NCI-H446 (cell line): ENCODE measurements at places on chromosomes 11 and 22.

DNA sequence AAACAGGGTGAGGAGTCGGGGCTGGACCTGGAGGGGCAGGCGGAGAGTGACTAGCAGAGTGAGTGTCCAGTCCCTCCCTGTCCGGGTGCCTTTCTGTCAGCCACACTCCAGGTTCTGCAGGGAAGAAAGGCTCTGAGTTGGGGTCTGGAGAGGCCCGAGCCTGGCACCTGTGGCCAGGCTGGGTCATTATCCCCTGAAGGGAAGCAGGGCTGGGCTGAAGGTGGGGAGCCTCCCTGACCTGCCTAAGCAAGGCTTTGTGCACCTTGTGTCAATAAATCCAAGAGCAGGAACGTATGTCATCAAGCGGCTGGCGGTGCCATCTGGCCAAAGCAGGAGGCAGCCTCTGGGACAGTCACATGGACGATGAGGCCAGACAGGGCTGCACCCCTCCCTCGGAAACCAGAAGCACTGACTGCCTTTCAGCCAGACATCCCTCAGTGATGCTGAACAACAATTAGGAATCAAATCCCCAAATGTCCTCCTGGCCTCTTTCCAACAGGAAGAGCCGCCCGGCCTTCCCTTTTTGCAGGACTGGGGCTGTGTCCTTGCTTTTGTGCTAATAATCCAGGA lies 73.9 kb upstream of the FGF3 start:
- no peak for DNase-seq

GRCh38 chr11:17898782-17899181 lies 114.1 kb downstream of the SERGEF start:
- DNase-seq, result no peak

- DNase-seq, result no peak
Observed at GRCh38 chr11:118305726-118306125, 1.2 kb downstream of the CD3E start.

DNA sequence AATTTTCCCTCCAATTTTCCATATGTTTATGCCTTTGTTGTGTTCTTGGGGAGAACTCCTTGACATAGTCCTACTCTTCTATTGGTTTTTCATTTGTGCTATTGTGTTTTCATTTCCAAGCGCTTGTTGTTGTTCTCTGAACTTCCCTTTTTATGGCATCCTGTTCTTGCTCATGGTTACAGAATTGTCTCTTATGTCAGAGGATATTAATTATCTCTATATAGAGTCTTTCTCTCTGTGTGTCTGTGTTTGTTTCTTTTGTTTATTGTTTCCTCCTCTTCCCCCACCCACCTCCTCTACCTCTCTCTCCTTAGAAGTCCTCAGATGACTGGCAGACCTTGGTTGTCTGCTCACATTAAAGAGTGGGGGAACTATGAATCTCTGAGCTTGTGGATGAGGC lies 69.9 kb downstream of the HORMAD2 start:
- DNase-seq, result no peak

- no peak for DNase-seq
Observed at GRCh38 chr11:100929377-100929776, 200.2 kb downstream of the PGR start.

DNA sequence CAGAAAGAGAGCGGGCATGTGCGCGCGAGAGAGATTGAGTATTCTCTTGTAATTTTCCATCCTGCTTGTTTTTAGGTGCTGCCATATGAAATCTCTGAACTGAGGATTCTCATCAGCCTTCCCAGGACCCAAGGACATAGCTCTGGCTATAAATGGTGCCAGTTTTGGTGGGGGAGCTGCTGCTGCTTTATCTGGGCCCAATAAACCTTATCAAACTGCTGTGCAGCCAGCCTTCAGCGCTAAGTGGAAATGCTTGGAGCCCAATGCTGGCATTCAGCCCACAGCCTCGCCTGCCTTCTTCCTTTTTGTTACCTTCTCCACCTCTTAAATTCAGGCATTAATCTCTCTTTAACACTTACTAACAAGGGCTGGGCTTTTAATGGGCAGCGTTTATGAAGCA lies 2.4 kb upstream of the ZBTB16 start:
- DNase-seq, result no peak

DNA sequence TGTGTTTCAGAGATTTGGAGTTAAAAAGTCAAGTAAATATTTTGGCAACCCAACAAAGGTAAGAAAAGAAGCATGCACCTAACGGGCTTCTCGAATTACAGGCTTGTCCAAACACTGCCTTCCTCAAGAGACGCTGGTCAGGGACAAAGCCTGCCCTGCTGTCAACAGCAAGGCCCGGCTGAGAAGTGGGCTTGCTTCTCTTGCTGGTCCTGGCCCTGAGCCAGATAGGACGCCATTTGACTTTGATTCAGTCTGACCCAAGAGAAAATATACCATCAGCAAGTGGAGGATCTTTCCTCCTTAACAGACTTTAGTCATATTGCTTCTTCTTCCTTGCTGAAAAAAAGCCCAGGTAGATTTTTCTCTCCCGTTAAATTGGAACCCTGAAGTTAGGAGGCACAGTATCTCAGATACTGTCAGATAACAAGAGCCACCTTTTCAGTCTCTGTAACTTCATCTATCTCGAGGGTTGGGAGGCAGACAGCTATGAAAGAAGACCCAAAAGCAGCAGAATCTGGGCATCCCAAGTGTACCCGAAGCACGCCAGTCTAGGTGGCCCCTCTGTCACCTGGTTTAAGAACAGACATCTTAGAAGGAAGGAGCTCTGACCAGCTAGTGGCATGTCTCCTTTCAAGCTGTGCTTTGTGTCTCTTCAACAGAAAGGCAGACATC lies 57.5 kb downstream of the C22orf31 start:
- DNase-seq, result no peak

- no peak for DNase-seq
Observed at GRCh38 chr11:83801799-83802198, 515.6 kb upstream of the CCDC90B start.

DNA sequence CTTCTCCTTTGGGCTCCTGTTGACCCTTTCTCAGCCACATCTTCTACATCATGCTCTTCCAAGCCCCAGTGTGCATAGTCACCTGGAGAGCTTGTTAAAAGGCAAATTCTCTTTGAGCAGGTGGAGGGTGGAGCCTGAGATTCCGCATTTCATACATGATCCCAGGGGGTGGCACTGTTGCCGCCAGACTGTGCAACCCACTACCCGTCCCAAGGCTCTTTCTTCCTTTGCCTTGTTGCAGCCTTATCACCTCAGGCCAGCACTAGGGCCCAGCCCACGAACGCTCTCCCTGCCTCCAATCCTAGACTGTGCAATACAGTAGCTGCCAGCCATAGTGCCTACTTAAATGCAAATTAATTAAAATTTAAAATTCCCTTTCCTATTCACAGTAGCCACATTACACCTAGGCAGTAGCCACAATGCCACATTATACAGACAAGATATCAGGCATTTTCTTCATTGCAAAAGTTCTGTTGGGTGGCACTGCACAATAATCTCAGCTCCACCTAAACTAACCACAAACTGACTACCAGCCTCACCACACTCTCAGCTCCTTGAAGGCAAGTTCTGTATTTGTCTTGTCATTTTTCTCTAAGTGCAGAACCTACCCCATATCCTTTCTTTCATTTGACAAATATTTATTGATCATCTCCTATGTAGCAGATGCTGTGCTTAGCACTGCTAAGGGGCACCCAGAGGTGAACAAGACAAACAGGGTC lies 4.6 kb upstream of the KCNJ5 start:
- DNase-seq, result no peak

GRCh38 chr11:60763692-60764369 lies 7.2 kb downstream of the MS4A15 start:
- no peak for DNase-seq

DNA sequence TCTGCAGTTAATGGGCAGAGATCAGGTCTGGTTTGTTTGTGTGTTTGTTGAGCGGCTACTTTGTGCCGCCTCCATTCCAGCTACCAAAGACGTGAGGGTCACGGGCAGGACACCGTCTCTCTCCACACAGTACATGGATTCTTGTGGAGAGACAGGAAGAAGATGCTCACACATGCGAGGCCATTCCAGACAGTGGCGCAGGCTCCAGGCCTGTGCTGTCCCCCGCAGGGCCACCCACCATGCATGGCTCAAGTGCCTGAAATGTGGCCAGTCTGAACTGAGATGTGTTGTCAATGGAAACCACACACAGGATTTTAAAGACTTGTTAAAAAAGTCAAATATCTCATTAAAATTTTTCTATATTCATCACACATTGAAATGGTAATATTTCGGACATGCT lies 848.3 kb downstream of the TBC1D22A start:
- DNase-seq, result no peak

GRCh38 chr11:93718057-93718563 lies 23.2 kb downstream of the TAF1D start:
- DNase-seq, result no peak

- DNase-seq, result no peak
Observed at GRCh38 chr11:92552942-92553341, 328.3 kb downstream of the FAT3 start.

DNA sequence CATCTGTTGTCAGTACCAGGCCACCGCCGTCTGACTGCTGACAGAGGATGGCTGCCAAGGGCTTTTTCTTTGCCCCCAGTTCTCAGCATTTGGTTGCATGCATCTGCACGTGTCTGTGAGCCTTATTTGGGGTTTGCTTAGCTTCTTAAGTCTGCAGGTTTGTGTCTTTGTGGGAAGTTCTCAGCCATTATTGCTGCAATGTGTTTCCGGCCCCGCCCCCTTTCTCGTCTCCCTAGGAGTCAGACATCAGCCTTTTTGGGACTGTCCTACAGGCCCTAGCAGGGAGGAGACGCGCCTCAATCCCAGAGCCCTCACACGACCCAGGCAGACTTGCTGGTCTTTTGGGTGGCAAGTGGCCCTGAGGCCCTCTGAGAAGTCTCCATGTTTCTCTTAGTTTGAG lies 8.0 kb downstream of the MOB2 start:
- DNase-seq, result no peak

GRCh38 chr22:44907765-44908737 lies 101.8 kb downstream of the PHF21B start:
- DNase-seq, result no peak

GRCh38 chr22:19307872-19308271 lies 16.4 kb upstream of the CLTCL1 start:
- DNase-seq, result no peak

- DNase-seq, result peak; percentile 51
Observed at GRCh38 chr11:22670830-22671229, 4.4 kb downstream of the GAS2 start.

GRCh38 chr11:108697872-108698473 lies 33.1 kb downstream of the DDX10 start:
- peak; percentile 66 for DNase-seq

DNA sequence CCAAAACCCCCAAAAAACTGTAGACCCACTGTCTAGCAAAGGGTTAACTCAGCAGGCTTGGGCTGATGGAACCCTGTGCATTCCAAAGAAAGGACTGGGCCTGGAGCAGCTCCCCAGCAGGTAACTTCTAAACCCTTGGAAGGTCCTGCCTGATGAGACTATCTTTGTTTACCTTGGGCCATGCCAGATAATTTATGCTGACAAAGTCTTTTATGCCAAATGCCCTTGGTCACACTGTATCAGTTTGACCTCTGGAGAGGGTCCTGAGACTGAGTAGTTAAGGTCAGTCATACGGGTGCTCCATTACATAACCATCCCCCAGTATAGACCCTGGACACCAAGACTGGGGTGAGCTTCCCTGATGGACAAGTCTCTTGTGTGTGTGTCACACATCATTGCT lies 21.9 kb upstream of the DNAL4 start:
- DNase-seq, result no peak

DNA sequence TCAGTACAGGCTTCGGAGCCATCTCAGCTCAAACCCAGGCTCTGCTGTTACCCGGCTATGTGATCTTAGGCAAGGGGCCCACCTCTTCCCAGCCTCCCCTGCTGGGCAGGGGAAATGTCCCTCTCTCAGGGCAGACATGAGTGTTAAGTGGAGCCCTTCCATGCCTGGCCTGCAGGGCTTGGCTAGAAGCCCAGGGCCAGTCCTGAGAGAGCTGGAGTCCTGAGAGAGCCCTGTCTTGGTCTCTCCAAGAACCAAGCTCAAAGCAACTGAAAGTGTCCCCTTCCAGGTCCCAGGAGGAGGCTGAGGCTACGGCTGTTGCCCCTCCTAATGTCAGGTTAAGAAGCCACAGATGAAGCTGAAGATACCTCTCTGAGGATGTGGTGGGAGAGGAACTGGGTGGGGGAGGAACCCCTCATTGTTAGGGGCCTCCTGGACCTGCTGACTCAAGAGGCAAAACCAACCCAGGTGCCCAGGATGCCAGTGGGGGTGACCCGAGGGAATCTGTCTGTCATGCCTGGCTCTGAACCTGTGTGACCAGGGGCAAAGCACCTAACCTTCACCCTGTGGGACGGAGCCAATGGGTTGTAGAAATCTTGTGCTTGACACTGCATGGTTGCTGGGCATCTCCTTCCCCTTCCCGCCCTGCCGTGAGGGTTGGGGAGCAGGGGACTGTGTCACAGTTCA lies 4.2 kb downstream of the ZP1 start:
- no peak for DNase-seq

DNA sequence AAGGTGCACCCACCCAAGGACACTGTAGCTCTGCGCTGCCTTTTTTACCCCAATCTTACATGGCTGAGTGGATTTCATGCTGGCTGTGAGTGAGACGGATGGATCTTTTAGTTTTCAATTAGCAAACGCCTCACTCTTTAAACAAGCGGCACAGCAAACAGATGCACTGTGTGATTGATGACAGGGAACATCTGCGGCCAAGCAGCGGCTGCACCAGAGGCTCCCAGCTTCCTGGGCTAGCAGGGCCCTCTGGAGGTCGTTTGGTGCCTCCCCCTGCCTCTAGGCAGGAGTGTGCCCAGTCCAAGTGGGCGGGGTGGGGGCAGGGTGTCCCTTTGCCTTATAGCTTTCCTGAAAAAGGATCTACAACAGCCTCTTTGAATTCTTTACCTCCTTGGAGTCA lies 2.1 kb upstream of the DRD2 start:
- peak; percentile 25 for DNase-seq

DNA sequence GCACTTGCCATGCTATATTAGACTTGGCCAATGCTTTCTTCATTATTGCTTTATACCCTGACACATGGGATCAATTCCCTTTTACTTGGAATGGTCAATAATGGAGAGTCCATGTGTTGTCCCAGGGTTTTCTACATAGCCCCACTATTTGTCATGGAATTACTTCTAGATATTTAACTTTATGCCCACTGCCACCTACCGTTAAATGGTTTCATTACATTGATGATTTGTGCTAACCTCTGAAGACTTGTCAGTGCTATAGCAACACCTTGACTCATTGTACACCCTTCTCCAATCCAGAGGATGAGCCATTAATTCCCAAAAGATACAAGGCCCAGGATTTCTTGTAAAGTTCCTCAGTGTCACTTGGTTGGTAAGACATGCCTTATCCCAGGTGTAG lies 31.4 kb upstream of the SLC22A25 start:
- DNase-seq, result no peak

DNA sequence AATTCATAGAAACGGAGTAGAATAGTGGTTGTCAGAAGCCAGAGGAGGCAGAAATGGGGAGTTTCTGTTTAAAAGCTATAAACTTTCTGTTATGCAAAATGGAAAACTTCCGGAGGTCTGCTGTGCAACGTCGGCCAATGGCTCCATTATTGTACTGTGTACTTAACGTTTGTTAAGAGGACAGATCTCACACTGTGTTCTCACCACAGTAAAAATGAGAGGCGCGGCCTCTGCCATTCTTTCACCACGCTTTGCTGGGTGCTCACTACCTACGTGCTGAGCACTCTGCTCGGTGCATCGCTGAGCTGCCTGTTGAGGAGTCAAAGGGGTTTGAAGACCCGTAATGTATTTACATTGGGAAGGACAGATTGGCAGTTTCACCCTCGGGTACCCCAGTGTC lies 218.8 kb upstream of the B3GAT1 start:
- DNase-seq, result no peak
